ENCODE measurements at places on chromosomes 12 and 14. TPM values are rescaled to one million over a fixed set of nuclear protein-coding genes. Genes with fewer than 3 reads are reported as not detected.

Gene TDP1
- 43.1 TPM for total RNA-seq

GRCh38 chr14:104931771-104932675 is 7.3 kb downstream of the PLD4 start:
- H3K4me1 ChIP-seq = peaks cover 11% of the 10 kb centered on the region
- H3K27me3 ChIP-seq = no peaks in the 10 kb centered on the region
- H3K4me3 ChIP-seq = peak overlapping the region; percentile 63

DNA sequence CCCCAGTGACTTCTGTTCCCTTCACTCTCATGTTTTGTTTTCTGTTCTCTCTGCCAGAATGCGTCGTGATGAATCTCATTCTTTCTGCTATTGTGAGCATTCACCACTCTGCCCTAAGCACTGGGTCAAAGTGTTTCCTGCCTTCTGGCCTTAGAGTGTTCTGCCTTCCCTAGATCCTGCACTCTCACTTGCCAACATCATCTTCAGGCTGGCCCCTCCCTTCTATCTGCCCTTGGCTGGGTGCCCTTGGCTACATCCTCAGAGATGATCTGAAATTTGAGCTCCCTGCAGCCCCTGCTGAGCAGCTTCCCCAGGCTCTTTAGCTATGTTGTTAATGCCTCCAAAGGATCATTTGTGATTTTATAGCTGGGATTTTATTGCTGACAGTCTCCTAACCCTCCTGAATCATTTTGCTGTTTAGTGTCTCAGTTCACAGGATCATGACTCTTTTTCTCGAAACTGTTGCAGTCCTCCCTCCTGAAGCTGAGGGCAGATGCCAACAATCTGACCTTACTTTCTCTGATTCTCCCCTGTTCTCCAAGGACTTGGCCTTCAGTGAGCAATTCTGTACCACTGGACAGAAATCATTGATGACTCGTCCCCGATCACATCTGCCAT is 4.5 kb downstream of the DHRS2 start:
- H3K27me3 ChIP-seq = no peaks in the 10 kb centered on the region
- H3K27ac ChIP-seq = no peak overlapping the region
- H3K36me3 ChIP-seq = no peaks in the 10 kb centered on the region
- H3K4me3 ChIP-seq = no peak overlapping the region

GRCh38 chr12:122205053-122205925 is 1.8 kb downstream of the B3GNT4 start:
- no peak overlapping the region for H3K27ac ChIP-seq
- no peaks in the 10 kb centered on the region for H3K4me1 ChIP-seq
- no peak for DNase-seq
- no peaks in the 10 kb centered on the region for H3K27me3 ChIP-seq
- no peak overlapping the region for H3K4me3 ChIP-seq

DNA sequence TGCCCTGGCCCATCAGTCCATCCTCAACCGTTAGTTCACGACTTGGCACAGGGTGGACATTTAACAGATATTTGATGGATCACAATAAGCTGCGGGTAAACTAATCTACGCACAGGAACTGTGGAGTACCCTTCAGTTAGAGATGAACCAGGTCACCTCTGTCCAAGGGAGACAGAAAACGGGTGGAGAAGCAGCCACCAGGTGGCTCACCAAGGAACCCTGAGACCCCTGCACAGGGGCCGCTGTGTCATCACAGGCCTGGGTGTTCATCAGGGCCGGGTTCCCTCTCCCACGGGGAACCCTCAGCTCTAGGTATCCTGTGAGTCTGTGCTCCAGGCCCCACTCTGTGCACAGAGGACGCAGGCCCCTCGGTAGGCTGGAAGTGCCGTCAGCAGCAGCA is 122.2 kb downstream of the PIWIL1 start:
- H3K27ac ChIP-seq = no peak overlapping the region
- no peaks in the 10 kb centered on the region for H3K27me3 ChIP-seq
- no peaks in the 10 kb centered on the region for H3K4me1 ChIP-seq
- H3K4me3 ChIP-seq = no peak overlapping the region
- H3K36me3 ChIP-seq = no peaks in the 10 kb centered on the region
- no peak for DNase-seq

DNA sequence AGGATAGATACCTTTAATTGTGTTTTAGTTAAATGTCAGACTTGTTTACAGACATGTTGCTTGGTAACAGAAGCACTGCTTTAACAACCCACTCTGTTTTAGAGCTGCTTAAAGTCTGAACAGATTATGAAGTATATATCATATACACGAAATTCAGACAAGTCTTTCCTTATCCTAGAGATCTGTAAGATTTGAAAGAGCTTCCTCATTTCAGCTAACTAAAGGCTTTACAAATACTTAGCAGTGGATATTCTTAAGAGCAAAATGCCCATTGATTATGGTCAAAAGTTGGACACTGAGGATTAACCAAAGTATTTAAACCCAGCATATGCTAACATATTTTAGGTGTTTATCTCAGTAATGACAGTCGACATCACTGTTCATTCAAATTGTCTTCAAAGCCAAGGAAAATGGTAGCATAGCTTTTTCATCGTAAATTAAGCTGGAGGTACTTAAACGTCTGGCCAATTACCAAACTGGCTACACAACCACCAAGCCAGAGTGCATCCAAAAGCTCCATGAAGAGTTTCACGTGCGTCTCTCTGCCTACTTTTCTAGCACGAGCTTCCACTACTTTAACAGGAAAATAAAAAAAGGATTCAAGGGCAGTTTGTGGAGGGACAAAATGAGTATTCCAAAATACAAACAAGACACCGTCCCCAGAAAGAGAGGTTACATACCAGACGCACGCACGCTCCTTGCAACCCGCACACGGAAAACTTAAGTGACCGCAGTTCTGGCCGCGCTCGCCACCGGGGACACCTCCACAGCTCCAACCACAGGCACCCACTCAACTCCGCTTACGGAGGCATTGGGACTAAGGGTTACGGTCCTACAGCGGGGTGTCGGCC is 565 bp downstream of the CEP83 start:
- no peaks in the 10 kb centered on the region for H3K36me3 ChIP-seq
- DNase-seq = no peak
- peak overlapping the region; percentile 92 for H3K27ac ChIP-seq
- H3K4me3 ChIP-seq = peak overlapping the region; percentile 87
- H3K27me3 ChIP-seq = no peaks in the 10 kb centered on the region

DNA sequence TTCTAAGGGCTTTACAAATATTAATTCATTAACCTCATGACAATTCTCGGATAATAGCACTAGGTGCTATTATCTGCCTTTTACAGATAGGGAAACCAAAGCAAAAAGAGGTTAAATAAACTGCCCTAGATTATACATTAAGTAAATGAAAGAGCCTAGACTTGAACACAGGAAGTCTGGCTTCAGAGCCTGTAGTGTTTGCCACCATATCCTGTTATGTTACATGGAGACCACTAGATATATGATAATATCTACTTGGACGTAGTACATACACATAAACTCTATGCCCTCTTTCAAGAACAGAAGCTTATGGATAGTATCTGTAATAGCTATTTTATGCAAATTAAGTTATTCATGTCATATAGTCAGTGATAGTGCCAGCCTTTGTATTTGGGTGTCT is 16.9 kb upstream of the MYF6 start:
- H3K36me3 ChIP-seq = no peaks in the 10 kb centered on the region
- no peak for DNase-seq
- no peaks in the 10 kb centered on the region for H3K4me1 ChIP-seq

Gene LALBA
- 5.2 TPM for total RNA-seq

DNA sequence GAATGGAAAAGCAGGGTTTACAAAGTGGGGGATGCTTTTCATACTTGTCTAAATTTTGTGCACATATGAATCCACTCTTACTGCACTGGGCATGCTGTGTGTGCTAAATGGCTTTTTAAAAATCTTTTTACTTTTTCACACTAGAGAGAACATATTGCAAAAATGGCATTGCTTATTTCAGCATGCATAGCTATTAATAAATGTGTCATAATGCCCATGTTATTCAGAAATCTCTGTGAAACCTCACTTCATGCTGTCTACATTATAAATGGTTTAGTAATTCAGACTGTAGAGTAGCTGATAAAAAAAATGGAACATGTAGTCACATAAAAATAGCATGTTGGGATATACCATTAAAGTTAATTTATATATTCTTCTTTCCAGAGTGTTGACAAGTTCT is 593.8 kb downstream of the RPL10L start:
- H3K4me1 ChIP-seq = no peaks in the 10 kb centered on the region
- DNase-seq = no peak
- no peak overlapping the region for H3K27ac ChIP-seq
- no peak overlapping the region for H3K4me3 ChIP-seq
- H3K27me3 ChIP-seq = no peaks in the 10 kb centered on the region

Gene RPS26
- 568 TPM for total RNA-seq

- no peaks in the 10 kb centered on the region for H3K4me1 ChIP-seq
- no peaks in the 10 kb centered on the region for H3K36me3 ChIP-seq
- DNase-seq = no peak
- H3K27me3 ChIP-seq = no peaks in the 10 kb centered on the region
- H3K4me3 ChIP-seq = no peak overlapping the region
Observed at GRCh38 chr12:83659321-83659720, 972.6 kb downstream of the TMTC2 start.

Gene PMEL
- total RNA-seq = 8.9 TPM

GRCh38 chr12:97456571-97457188 is 5.9 kb upstream of the RMST start:
- no peaks in the 10 kb centered on the region for H3K36me3 ChIP-seq
- no peak overlapping the region for H3K27ac ChIP-seq
- H3K4me1 ChIP-seq = no peaks in the 10 kb centered on the region
- H3K27me3 ChIP-seq = no peaks in the 10 kb centered on the region
- no peak overlapping the region for H3K4me3 ChIP-seq
- no peak for DNase-seq

- no peaks in the 10 kb centered on the region for H3K27me3 ChIP-seq
- H3K4me3 ChIP-seq = no peak overlapping the region
- DNase-seq = no peak
Observed at GRCh38 chr14:80659783-80660182, 281.8 kb downstream of the CEP128 start.

DNA sequence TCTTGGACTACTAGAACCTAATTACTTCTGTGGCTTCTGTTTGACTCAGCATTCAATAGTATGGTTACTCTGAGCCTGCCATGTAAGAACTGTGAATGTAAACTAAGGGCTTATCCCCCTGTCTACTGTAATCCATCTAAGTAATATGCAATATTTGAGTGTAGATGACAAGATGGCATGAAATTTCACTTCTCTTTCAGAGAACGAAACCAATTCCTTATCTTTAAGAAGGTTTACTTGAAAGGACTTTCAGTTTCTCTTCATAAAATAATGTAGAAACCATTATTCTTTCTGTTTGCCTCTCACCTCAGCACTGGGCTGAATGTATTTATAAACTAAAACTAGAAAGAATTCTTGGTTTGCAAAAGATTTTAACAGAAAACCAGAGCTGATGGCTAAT is 60.4 kb upstream of the ARID2 start:
- H3K4me1 ChIP-seq = no peaks in the 10 kb centered on the region
- H3K27me3 ChIP-seq = no peaks in the 10 kb centered on the region
- no peak for DNase-seq
- no peak overlapping the region for H3K4me3 ChIP-seq
- H3K36me3 ChIP-seq = no peaks in the 10 kb centered on the region

- H3K36me3 ChIP-seq = no peaks in the 10 kb centered on the region
- H3K4me1 ChIP-seq = no peaks in the 10 kb centered on the region
- H3K4me3 ChIP-seq = no peak overlapping the region
- DNase-seq = no peak
- no peak overlapping the region for H3K27ac ChIP-seq
Observed at GRCh38 chr12:50751948-50752721, 11.8 kb upstream of the ATF1 start.

DNA sequence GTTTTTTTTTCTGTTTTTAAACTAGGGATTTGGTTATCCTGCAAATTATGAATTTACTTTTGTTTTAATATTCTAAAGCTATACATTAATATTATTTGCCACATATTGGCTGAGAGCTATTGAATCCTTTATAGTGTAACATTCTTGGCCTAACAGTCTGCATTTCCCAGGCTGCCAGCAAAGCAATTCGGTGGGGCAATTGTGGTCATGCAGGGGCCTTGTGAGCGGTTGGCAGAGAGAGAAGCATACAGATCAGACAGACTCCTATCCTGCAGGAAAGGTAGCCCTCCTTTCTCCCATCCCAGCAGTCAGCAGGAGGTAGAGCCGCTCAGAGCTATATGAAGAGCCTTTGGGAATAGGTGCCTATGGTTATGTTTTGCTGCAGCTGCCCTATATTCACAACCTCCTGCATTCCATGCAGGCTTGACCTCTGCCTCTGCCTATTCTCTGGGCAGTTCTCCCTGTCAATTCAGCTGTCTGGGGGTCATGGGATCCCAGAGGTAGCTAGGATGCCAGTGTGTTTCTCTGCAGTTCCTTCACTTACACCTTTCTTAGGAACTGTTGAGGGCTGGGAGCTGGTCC is 144.7 kb downstream of the GPHN start:
- H3K27ac ChIP-seq = no peak overlapping the region
- no peaks in the 10 kb centered on the region for H3K36me3 ChIP-seq
- H3K27me3 ChIP-seq = no peaks in the 10 kb centered on the region
- H3K4me3 ChIP-seq = no peak overlapping the region
- no peak for DNase-seq

- H3K4me3 ChIP-seq = no peak overlapping the region
- H3K4me1 ChIP-seq = peaks cover 10% of the 10 kb centered on the region
- H3K27me3 ChIP-seq = no peaks in the 10 kb centered on the region
- DNase-seq = no peak
- no peak overlapping the region for H3K27ac ChIP-seq
Observed at GRCh38 chr14:68571114-68571591, 221.7 kb downstream of the ZFP36L1 start.

Gene TSPAN31
- 25.4 TPM for total RNA-seq

DNA sequence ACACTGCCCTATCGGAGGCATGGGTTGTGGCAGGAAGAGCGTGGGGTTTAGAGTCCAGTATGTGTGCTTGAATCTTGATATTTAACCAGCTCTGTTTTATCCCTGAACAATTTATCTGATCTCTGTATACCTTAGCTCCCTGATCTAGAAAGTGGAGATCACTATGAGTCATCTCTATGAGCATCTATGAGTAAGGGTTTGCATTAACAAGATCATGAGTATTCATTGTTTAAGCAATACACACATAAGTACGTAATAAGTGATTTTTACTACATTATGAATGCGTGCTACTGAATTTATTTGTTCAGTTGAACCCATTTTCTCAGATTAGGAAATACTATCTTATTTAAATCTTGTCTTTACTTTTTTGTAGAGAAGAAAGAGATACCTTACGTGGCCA is 49.4 kb downstream of the GPATCH2L start:
- H3K4me3 ChIP-seq = no peak overlapping the region
- no peaks in the 10 kb centered on the region for H3K36me3 ChIP-seq
- no peaks in the 10 kb centered on the region for H3K27me3 ChIP-seq
- no peaks in the 10 kb centered on the region for H3K4me1 ChIP-seq
- no peak overlapping the region for H3K27ac ChIP-seq

GRCh38 chr14:60771117-60771516 is 36.6 kb downstream of the MNAT1 start:
- no peaks in the 10 kb centered on the region for H3K36me3 ChIP-seq
- H3K4me1 ChIP-seq = no peaks in the 10 kb centered on the region
- no peak for DNase-seq
- H3K4me3 ChIP-seq = no peak overlapping the region
- no peaks in the 10 kb centered on the region for H3K27me3 ChIP-seq

DNA sequence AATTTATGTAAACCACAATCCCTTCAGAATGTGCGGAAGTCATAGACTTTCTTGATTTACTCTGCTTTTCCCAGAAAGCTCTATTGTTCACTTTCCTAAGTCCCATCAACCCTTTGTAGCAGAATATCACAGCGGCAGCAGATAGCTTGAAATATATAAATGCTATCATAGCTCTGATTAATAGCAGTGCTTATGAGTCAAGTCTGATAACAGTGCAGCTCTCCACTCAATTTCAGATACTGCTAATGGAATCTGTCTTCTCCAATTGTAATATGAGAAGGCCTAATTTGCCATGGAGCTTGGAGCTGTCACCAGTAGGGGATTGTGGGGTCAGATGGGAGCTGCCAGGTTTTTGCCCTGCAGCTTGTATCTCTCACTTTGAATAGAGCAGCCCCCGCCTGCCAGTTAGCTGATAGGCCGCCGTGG is 10.9 kb downstream of the TMEM260 start:
- no peaks in the 10 kb centered on the region for H3K4me1 ChIP-seq
- H3K27ac ChIP-seq = no peak overlapping the region
- no peak for DNase-seq

All from testis (tissue), 5 donors.